Retinal pigment epithelial cell (primary cell): ENCODE measurements at places on chromosomes 6 and 20.

DNA sequence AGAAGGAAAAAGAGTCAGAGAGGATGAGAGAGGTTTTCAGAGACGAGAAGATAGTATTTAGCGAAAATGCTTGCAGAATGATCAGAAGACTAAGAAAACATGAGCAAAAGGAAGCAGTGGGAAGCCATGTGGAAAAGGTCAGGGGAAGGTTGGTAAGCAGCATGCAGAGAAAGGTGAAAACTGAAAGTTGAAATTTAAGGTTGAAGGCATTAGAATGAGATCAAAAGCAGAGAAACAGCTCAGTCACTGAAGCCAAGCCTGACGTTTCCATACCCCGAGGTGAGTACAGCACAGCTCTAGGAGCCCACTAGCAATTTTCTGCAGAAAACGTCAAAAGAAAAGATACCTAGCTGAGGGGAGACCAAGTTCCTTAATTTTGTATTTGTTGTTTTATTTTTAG is 19.1 kb upstream of the TFB1M start:
- DNase-seq: no peak

DNA sequence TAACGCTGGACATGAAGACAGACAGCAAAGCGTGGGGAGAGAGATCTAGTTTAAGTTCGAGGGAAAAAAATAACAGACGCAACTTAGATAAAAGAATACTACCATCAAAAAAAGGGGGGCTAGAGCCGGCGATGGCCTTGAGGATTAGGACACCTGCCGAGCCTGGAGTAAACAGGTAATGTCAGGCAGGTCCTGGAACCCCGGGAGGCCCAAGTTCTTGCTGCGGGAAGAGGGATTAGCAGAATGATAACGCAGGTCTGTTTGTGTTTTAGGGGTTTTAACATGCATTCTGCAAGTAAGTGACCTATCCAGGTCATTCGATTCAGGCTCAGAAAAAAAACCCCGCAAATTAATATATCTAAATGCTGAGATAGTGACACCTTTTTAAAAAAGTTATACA is 754 bp upstream of the TMEM170B start:
- no peak for DNase-seq

DNA sequence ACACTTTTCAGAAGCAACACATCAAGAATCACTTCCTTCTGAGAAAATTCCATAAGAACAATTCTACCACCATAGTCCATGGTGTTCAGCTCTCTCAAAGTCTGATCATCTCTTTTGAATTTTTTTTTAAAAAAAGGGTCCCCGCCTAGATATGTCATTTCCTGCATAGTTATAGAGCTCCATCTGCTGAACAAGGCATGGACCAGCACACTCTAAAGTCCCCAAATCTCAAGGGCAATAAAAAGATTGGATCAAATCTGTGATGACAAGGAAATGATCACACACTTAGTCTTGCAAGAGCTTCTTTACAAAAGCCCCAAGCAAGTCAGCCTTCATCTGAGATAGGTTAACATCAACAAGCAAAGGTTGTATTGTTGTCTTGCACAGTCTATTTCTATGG is 100.7 kb upstream of the STMND1 start:
- DNase-seq: no peak

DNA sequence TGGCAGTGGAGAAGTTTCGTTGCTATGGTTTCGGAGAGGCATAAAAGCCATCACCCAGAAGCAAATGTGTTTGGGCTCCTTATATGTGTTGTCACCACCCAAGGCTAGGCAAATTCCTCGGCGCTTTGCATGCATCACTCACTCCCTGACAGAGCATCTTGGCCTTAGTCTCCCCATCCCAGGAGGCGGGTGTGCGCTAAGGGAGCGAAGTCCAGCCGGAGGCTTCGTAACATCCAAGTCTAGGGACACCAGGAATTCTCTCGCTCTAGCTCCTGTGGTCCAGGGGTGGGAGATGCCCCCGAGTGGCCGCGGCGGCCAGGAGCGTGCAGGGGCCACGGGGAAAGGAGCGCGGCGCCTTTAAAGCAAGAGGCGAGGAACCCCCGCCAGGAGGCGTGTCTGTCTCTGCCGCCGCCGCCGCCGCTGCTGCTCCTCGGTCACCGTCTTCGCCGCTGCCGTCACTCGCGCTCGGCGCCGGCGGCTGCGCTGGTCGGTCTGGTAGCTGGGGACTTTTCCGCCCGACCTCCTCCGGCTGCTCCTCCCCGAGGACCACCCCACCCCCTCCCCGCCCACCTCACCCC is at the start of gene GRIK2:
GRIK2 (plus strand) TSS at position 458 of the 578 bp plus-strand sequence.
- no peak for DNase-seq

DNA sequence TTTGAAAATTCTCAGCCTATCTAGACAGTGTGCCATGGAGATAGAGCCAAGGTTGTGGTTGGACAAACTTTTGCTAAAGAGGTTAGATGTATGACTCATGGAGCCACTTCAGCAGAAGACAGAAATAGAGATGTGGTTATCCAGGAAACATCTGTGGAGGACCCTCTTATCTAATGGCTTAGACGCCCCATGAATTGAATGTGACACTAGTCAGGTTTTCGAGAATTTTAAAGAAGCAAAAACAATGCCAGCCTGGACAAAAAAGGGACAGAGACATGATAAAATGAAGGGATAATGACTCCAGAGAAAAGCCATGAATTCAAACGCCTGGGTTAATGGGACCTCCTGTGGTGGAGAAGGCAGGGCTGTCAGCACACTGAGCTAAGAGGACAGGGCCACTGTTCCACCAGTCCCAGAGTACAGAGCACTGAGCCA is 280.5 kb downstream of the CLVS2 start:
- no peak for DNase-seq

- DNase-seq: no peak
Measured at GRCh38 chr6:115544765-115545671, 515.7 kb downstream of the FRK start.

DNA sequence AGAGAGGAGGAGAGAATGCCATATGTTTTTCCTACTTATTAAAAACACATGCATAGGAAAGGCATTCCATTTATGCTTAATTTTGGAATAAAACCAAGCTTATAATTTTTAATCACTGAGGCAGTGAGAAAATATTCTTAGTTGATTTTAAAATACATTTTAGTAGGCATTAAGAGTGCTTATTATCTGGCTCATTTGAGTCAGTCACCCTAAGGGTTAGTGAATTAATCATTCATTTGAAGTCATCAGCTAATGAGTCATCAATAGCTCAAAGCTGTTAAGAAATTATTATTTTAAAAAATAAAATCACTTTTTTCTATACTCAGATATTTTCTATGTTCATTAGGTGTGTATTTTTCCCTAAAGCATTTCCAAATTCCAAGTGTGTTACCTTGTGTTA is 81.6 kb downstream of the TMEM200A start:
- DNase-seq: peak; percentile 53

GRCh38 chr6:14817074-14817473 is 428.8 kb upstream of the JARID2 start:
- no peak for DNase-seq

GRCh38 chr6:158697811-158698210 is 48.0 kb downstream of the SYTL3 start:
- DNase-seq: no peak

DNA sequence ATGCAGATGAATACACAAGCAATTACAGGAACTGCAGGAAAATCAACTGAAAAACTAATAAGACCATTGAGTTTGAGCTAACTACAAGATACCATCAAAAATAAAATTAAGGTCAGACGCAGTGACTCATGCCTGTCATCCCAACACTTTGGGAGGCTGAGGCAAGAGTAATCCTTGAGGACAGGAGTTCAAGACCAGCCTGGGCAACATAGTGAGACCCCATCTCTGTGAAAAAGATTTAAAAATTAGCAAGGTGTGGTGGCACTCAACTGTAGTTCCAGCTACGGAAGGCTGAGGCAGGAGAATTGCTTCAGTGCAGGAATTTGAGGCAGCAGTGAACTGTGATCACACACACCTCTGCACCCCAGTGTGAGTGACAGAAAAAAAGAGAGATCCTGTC is 419.9 kb upstream of the SOX4 start:
- no peak for DNase-seq

- DNase-seq: no peak
Measured at GRCh38 chr6:169972736-169973135, 221.3 kb downstream of the ERMARD start.

DNA sequence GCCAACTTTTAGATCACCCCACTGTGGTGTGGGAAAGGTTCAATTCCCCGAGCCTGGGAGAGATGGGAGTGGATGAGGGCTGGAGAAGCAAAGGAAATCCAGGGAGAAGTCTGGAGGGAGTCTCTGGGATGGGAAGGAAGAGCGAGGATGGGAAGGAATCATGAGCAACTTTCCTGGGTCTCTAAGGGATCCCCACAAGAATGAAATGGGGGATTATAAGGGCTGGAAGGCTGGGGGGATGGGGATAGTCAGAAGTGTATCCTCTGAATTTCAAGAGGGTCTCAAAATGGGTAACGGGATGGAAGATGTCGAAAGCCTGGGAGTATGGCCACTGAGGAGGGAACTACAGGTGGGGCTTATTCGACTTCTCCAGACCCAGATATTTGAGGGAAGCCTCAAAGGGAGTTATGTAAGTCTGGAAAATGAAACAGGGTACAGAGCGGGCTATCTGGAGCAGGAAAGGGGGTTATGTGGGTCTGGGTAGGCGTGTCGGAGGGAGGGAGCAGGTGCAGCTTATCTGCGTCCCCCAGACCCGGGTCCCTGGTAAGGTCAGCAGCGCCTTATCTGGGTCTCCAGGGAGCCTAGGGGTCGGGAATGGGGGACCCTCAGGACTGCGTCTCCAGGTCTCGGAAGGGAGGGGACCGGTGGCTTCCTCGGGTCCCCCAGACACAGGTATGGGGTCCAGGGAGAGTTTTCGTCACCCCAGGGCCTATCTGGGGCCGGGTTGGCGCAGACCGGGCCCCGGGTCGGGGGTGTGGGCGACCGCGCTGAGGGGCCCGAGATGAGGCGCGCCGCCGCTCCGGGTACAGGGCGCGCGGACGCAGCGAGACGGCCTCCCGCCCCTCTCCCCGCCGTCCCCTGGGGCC is 550 bp downstream of the PLAGL2 start:
- no peak for DNase-seq

GRCh38 chr20:31967830-31968249 is at the start of gene XKR7:
TSS of gene XKR7 (plus strand) at chr20:31968151. CDS start at chr20:31968176, 25 bp downstream.
- no peak for DNase-seq

GRCh38 chr6:3356824-3357420 is 98.2 kb downstream of the PSMG4 start:
- DNase-seq: no peak

GRCh38 chr6:125262016-125263013 is 39.5 kb downstream of the HDDC2 start:
- DNase-seq: no peak

GRCh38 chr6:54588176-54588575 is 258.4 kb upstream of the FAM83B start:
- no peak for DNase-seq

GRCh38 chr20:53806683-53807401 is 213.2 kb upstream of the ZNF217 start:
- no peak for DNase-seq

- no peak for DNase-seq
Measured at GRCh38 chr20:58884966-58885365, 32.5 kb downstream of the GNAS start.

DNA sequence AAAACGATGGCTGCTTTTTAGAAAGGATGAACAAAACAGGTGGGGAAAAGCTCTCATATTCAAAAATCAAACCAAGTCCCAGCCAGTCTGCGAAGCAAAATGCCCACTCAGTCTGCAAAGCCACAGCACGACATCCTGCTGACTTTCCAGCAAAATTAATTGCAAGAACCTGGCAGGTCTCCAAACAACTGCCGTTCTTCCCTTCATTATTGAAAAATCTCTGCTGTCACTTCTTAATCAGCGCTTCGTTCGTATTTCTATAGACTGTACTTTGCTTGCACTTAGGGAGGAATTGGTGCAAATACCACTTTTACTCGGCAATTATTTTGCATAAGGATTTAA is 222.4 kb downstream of the CBLN4 start:
- no peak for DNase-seq

- DNase-seq: no peak
Measured at GRCh38 chr6:45741437-45742171, 274.1 kb downstream of the CLIC5 start.

DNA sequence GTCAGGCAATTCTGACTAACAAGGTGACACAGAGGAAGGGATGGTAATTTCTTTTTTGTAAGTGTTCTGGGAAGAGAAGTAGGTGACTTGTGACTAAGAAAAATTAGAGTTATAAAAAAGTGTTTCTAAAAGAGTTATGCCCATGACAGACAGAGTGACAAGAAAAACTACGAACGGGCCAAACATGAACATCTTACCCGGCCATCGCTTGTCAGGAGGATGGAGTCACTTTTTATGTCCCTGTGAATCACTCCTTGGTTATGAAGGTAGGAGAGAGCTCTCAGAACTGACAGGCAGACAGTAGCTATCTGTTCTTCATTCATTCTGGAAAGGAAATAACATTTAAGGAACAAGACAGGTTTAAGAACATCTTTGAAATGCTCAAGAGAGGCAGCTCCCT is 43.0 kb downstream of the LAMP5 start:
- DNase-seq: no peak

DNA sequence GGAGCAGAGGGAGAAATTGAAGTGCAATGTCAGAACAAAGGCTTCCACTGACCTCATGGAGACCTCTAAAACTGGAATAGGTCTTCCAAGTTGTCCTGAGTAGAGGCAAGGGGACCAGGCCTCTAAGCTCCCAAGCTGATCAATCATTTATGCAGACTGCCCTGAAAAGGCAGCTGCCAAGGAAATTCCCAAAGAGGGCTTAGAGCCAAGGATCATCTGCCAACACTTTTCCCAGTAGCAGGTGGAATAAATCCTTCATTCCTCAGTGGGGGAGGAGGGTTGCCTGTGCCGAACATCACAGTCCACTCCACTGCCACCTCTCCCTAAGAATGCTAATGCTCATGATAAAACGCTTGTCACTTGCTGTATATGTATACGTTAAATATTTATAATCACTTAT is 29.3 kb upstream of the RALY start:
- DNase-seq: no peak

DNA sequence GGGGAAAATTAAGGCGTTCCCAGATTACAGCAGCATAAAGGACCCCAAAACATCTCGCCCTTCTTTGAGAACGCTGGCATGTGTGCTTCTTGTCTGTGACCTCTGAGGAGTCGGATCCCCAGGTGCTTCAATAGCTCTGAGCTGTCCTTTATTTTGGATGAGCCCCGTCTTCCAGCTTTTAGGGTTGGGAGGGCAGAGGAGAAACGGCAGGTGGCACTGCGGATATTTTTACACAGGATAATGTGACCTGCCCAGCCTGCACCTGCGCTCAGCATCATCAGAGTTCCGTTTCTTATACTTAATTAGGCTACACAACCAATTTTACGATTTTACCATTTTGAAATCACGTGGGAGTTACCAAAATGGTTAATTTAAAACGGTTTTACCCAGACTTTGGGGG is 147.7 kb upstream of the RPS6KA2 start:
- DNase-seq: no peak

GRCh38 chr6:139653111-139653510 is 278.7 kb upstream of the CITED2 start:
- no peak for DNase-seq

- no peak for DNase-seq
Measured at GRCh38 chr6:23413327-23414050, 712.5 kb upstream of the NRSN1 start.

DNA sequence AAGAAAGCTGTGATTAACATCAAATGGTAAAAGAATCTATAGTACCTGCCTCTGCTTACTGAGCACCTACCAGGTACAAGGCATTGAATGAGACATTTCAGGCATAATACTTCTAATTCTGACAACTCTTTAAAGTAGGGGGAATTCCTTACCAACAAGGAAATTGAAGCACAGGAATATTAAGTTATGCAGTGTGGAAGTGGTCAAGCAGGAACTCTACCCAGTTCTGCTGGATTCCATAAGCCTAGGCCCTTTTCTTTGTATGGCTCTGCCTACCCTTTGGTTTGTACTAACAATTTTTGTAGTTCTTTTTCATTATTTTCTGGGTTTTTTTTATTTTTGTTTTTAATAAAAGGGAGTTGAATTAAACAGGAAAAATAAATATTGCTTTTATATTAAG is 114.5 kb downstream of the MAP3K5 start:
- no peak for DNase-seq
